ENCODE measurements at places on chromosomes 2 and 18. TPM values are rescaled to one million over a fixed set of nuclear protein-coding genes. Genes with fewer than 3 reads are reported as not detected.

- H3K36me3 ChIP-seq, result no peaks in the 10 kb centered on the region
- H3K4me1 ChIP-seq, result no peaks in the 10 kb centered on the region
- H3K27me3 ChIP-seq, result no peaks in the 10 kb centered on the region
- H3K27ac ChIP-seq, result no peak overlapping the region
- no peak for DNase-seq
- H3K4me3 ChIP-seq, result no peak overlapping the region
Observed at GRCh38 chr18:66150650-66151049, 399.8 kb downstream of the CDH7 start.

- no peaks in the 10 kb centered on the region for H3K27me3 ChIP-seq
- DNase-seq, result no peak
- H3K27ac ChIP-seq, result no peak overlapping the region
- H3K4me1 ChIP-seq, result no peaks in the 10 kb centered on the region
- H3K4me3 ChIP-seq, result no peak overlapping the region
- no peaks in the 10 kb centered on the region for H3K36me3 ChIP-seq
Observed at GRCh38 chr2:150410809-150411208, 76.7 kb downstream of the RND3 start.

- DNase-seq, result no peak
- no peak overlapping the region for H3K4me3 ChIP-seq
- no peaks in the 10 kb centered on the region for H3K4me1 ChIP-seq
- no peak overlapping the region for H3K27ac ChIP-seq
- no peaks in the 10 kb centered on the region for H3K27me3 ChIP-seq
- H3K36me3 ChIP-seq, result no peaks in the 10 kb centered on the region
Observed at GRCh38 chr2:88933980-88934379, 242.5 kb downstream of the RPIA start.

DNA sequence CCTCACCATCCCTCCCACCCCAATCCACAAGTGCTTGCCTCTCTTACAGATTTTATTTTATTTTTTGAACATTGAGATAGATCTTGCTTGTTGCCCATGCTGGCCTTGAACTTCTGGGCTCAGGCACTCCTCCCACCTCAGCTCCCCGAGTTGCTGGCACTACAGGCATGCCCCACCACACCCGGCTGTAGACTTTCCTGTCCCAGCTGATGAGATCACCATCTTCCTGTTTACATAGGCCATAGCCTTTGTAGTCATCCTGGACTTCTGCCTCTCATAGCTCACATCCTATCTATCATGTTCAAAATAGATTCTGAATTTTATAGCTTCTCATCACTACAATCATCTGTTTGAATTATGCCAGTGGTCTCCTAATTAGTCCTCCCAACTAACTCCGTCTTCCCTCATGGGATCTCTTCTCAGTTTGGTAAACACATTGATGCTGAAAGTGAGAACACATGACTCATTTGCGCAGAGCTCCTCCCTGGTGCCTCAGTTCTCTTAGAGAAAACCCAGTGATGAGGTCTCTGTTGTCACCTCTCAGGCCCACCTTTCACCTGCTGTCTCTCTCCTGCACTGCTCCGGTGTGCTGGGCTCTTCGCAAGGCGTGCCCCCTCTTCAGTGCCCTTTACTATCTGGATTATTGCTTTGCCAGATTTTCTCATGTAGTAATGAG lies 243.0 kb downstream of the ZNF407 start:
- DNase-seq, result no peak
- no peak overlapping the region for H3K27ac ChIP-seq
- H3K27me3 ChIP-seq, result no peaks in the 10 kb centered on the region
- no peaks in the 10 kb centered on the region for H3K4me1 ChIP-seq
- no peak overlapping the region for H3K4me3 ChIP-seq

The USP34 gene
- 189 TPM for total RNA-seq

The HMSD gene
- 0.29 TPM for total RNA-seq

DNA sequence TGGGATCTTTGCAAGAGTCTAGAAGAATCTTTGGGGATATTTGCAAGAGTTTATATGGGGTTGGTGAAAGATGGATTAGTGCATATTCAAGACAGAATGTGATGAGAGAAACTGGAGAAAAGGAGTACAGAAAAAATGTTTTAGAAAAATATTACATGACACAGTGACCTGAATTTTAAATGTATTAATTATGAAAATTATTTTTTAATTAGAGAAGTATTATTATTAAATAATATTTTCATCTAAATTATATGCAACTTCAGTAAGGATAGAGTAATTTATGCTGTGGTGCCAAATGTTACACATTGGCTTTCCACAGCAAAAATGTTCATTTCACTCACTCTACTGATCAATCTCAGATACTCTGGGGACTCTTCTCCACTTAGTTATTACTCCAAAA lies 1442.8 kb upstream of the SLC39A10 start:
- H3K36me3 ChIP-seq, result no peaks in the 10 kb centered on the region
- no peak overlapping the region for H3K27ac ChIP-seq
- H3K27me3 ChIP-seq, result no peaks in the 10 kb centered on the region

GRCh38 chr18:57995331-57995730 lies 48.7 kb upstream of the NEDD4L start:
- H3K27ac ChIP-seq, result no peak overlapping the region
- no peaks in the 10 kb centered on the region for H3K36me3 ChIP-seq
- H3K27me3 ChIP-seq, result no peaks in the 10 kb centered on the region
- no peaks in the 10 kb centered on the region for H3K4me1 ChIP-seq

DNA sequence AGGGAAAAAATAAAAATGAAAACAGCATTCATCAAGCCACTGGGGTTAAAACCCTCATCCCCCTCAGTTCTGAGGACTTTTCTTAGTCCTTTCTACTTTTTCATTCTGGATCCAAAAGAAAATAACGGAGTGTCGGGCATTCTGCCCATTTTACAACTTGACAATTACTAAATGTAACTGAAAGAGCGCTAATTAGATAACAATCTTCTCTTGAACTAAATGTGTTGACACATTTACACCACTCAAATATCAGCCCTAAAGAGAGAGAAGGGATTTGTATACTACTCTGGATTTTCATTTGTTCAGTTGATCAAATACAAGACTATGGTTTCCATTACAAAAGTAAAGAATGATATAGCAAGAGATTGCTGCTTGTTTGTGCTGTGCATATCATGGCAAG lies 27.5 kb downstream of the ABCA12 start:
- H3K27me3 ChIP-seq, result no peaks in the 10 kb centered on the region
- no peak overlapping the region for H3K4me3 ChIP-seq
- no peak for DNase-seq
- H3K4me1 ChIP-seq, result no peaks in the 10 kb centered on the region
- H3K27ac ChIP-seq, result no peak overlapping the region

The RPIA gene
- 15.4 TPM for total RNA-seq

- H3K4me3 ChIP-seq, result no peak overlapping the region
- H3K36me3 ChIP-seq, result no peaks in the 10 kb centered on the region
- no peaks in the 10 kb centered on the region for H3K27me3 ChIP-seq
- DNase-seq, result peak; percentile 15
- no peak overlapping the region for H3K27ac ChIP-seq
Observed at GRCh38 chr2:218022851-218023530, 20.2 kb upstream of the TNS1 start.

GRCh38 chr18:939166-939565 lies 34.5 kb downstream of the ADCYAP1 start:
- H3K4me1 ChIP-seq, result no peaks in the 10 kb centered on the region
- no peak overlapping the region for H3K27ac ChIP-seq
- DNase-seq, result no peak
- no peak overlapping the region for H3K4me3 ChIP-seq

The RNU2-63P gene
- total RNA-seq, result not detected

- no peak overlapping the region for H3K4me3 ChIP-seq
- H3K36me3 ChIP-seq, result no peaks in the 10 kb centered on the region
- H3K27me3 ChIP-seq, result no peaks in the 10 kb centered on the region
- H3K4me1 ChIP-seq, result peaks cover 18% of the 10 kb centered on the region
- DNase-seq, result no peak
- H3K27ac ChIP-seq, result no peak overlapping the region
Observed at GRCh38 chr2:240591784-240592183, 5.2 kb downstream of the CAPN10 start.

GRCh38 chr2:203890733-203891132 lies 23.2 kb downstream of the CTLA4 start:
- no peak overlapping the region for H3K27ac ChIP-seq
- H3K36me3 ChIP-seq, result no peaks in the 10 kb centered on the region
- no peaks in the 10 kb centered on the region for H3K27me3 ChIP-seq
- H3K4me1 ChIP-seq, result no peaks in the 10 kb centered on the region
- no peak for DNase-seq

DNA sequence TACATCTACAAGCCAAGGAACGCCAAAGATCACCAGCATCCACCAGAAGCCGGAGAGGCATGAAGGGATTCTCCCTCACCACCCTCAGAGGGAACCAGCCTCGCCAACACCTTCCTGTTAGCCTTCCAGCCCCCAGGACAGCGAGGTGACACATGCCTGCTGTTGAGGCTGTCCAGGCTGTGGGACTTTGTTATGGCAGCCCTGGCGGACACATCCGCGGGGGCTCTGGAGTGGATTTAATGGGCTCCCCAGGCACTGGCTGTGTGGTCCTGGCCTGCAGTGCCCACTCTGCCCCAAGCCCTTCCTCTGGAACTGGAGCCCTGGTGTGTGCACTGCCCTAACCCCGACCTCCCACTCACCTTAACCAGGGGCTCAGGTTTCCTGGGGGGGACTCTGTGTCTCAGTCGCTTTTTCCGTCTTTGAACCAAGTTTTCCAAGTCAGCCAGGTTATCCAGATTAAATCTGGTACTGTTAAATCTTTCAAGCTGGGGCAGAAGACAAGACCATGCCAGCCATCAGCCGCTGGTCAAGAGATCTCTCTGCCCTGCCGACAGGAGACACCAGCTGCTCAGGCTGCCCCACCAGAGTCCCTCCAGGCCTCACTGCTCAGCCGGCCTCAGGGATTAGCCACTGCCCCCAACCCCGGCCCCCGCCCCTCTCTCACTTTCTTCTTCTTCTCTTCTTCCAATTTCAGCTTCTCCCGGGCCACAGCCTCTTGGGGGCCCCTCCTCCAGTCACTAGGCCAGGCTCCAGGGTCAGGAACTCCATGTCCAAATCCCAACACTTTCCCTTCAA lies 1.9 kb downstream of the ANKRD23 start:
- no peaks in the 10 kb centered on the region for H3K27me3 ChIP-seq
- no peak for DNase-seq
- H3K4me3 ChIP-seq, result no peak overlapping the region
- H3K4me1 ChIP-seq, result no peaks in the 10 kb centered on the region
- H3K27ac ChIP-seq, result no peak overlapping the region
- H3K36me3 ChIP-seq, result no peaks in the 10 kb centered on the region

DNA sequence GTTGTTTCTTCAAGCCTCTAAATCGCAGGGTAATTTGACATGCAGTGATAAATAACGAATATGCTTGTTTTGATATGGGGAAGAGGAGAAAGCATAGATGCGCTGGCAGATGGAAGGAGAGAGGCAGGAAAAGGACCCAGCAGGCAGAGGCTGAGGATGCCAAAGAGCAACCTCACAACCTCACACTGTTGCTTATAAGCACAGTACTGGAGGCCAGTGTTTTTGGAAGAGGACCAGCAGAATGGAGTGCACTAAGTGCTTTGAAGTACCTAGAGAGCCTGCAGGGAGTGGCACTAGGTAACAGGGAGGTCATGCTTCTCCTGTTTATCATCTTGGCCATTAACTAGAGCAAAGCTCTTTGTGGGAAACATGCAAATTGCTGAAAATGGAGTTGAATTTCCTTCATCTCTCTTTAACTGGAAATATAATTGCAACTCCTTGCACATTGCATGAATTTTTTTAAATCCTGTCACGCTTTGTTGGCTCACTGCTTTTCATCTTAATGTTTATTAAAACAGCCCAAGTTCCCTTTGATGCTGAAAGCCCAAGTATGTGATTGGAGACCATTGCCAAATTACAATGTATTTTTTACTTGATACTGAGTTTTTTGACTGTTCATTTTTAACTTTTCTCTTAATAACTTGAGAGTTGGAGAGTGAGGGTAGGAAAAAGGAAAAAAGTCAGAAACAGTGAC lies 236.4 kb downstream of the LRRTM1 start:
- DNase-seq, result no peak
- H3K4me1 ChIP-seq, result no peaks in the 10 kb centered on the region
- H3K4me3 ChIP-seq, result no peak overlapping the region
- no peaks in the 10 kb centered on the region for H3K27me3 ChIP-seq

DNA sequence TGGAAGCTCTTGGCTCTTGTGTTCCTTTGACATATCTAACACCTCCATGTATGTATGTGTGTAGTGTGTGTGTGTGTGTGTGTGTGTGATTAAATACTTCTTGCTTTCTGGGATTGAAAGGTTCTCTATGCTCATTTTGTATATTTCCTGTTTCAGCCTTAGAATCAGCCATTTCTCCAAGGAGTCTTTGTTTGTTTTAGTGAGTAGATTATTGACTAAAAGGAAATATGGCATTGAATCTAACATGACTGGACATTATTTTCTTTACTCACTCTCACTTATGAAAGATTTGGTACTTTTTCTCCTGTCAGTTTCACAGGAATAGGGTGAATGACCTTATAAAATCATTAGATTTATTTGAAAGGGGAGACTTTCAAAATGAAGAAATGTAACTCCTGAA lies 413.8 kb upstream of the SLC14A2 start:
- no peaks in the 10 kb centered on the region for H3K36me3 ChIP-seq
- no peak overlapping the region for H3K4me3 ChIP-seq
- no peak for DNase-seq
- H3K27me3 ChIP-seq, result no peaks in the 10 kb centered on the region
- H3K27ac ChIP-seq, result no peak overlapping the region
- no peaks in the 10 kb centered on the region for H3K4me1 ChIP-seq
